MV-4-11 (cell line): ENCODE measurements at places on chromosomes 13 and 19.

DNA sequence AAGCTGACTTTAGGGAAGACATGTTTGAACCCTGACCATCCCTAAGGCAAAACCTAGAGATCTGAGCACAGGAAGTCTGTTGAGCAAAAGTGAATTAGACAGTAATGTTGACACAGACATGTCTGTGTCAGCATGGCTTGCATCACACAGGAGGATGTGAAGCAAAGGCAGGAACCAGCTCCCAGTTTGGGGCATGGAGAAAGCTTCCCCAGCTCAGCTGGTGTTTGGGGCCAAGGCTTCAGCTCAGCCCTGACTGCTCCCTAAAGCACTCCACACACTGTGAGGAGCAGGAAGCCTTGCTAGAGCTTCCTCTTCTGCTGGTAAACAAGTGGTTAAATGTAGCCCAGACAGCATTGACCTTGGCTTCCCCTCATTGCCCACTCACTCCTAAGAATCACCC, 153.8 kb upstream of the UBL3 start:
- DNase-seq, result peak; percentile 66

- no peak for DNase-seq
Observed at GRCh38 chr19:31528261-31528660, 179.0 kb upstream of the TSHZ3 start.

GRCh38 chr13:79287939-79288795, 117.9 kb downstream of the RBM26 start:
- DNase-seq, result no peak

DNA sequence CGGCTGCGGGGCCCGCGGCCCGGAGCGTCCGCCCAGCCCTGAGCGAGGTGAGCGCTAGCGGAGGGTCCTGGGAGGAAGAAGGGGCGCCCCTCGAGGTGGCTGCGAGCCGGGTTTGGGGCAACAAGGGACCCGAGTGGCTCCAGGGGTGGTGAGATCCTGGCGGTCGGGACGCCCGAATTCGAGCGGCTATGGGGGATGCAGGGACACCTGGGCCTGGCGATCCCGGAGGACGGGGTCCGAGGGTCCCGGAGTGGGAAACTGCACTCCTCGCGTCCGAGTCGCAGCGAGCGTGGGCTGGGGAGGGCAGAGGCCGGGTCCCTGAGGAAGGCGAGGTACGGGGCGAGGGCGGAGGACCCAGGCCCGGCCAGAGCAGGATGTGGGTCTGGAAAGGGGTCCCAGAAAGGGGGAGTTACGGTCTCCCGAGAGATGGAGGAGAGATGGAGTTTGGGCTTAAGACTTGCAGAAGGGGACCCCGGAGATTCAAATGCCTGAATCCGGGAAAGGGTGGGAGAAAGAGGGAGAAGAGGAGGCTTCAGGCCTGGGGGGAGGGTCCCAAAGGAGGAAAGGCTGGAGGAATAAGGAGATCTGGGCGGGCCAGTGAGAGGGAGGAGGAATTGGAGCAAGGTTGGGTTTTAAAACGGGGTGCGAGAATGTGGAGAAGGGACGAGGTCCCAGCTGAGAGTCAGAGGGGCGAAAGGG, 542 bp downstream of the CACNG7 start:
- DNase-seq, result no peak

- peak; percentile 75 for DNase-seq
Observed at GRCh38 chr13:29849071-29849631, 1.3 kb downstream of the UBL3 start.

GRCh38 chr19:54312011-54312410, 955 bp downstream of the LILRA5 start:
- DNase-seq, result no peak

- peak; percentile 43 for DNase-seq
Observed at GRCh38 chr13:97359181-97360057, 74.5 kb upstream of the RAP2A start.

DNA sequence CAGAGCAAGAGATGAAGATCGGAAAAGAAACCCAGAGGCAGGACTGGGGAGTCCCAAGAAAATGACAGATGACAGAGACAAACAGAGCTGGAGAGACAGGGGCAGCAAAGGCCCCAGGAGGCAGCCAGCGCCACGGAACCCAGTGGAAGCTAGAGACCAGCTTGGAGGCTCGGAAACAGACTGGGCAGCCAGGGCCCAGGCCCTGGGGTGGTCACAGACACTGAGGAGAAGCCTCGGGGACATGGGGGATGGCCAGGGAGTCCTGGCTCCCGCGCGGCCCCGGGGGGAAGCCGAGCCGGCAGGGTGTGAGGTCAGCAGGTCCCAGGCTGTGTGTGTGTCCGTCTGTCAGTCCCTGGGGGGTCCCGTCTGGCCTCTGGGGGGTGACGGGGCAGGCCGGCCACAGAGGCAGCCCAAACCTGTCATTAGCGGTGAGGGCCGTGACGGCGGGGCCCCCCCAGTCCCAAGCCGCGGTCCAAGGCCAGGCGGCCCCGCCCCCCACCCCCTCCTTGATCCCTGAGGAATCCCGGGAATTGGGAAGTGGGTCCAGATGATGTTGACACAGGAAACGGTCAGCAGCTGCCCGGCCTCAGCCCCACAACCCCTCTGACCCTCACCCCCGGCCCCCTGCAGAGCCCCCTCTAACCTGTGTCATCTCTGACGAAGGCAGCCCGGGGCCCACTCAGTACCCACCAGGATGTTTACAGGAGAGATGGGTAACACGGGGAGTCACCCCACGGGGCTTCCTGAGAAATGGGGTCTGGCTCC, 2.5 kb upstream of the TMEM190 start:
- no peak for DNase-seq

DNA sequence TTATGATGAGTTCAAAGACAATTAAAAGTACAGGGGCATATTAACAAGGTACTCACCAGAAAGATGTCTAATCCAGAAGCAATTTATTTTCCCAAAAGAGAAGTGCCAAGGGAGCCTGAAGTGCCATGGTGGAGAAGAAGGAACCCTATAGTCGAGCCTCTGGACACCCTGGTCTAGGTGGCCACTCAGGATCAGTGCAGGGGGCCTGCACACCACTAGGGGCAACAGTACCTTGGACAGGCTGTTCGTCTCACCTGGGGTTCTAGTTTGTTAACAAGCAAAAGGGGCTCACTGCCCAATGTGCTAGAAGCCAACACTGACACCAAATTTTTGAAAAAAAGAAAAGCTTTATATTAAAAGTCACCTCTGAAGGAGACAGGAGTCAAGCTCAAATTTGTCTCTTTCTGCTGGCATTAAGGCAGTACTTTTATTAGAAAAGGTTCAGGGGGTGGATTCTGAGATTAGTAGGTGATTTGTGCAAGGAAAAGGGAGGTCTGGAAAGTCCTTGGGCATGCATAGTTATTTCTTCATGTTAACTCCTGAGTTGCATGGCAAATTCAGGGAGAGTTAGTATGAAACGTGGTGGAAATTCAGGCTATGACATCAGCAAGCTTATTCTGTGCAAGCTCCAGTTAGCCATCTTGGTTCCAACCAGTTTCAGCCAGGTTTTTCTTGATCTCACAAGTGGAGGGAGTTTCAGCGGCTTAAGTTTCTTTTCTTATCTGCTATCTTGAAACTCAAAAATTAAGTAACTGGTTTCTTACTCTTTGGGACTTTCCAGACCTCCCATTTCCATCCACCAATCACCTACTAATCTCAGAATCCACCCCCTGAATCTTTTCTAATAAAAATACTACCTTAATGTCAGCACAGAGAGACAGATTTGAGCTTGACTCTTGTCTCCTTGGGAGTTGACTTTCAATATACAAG, 884 bp upstream of the CBY2 start:
- DNase-seq, result no peak

GRCh38 chr19:50334741-50335421, 5.7 kb upstream of the KCNC3 start:
- no peak for DNase-seq

GRCh38 chr19:51185069-51185867, 39.6 kb upstream of the CD33 start:
- DNase-seq, result no peak

GRCh38 chr13:23790577-23791170, 98.5 kb downstream of the MIPEP start:
- no peak for DNase-seq

DNA sequence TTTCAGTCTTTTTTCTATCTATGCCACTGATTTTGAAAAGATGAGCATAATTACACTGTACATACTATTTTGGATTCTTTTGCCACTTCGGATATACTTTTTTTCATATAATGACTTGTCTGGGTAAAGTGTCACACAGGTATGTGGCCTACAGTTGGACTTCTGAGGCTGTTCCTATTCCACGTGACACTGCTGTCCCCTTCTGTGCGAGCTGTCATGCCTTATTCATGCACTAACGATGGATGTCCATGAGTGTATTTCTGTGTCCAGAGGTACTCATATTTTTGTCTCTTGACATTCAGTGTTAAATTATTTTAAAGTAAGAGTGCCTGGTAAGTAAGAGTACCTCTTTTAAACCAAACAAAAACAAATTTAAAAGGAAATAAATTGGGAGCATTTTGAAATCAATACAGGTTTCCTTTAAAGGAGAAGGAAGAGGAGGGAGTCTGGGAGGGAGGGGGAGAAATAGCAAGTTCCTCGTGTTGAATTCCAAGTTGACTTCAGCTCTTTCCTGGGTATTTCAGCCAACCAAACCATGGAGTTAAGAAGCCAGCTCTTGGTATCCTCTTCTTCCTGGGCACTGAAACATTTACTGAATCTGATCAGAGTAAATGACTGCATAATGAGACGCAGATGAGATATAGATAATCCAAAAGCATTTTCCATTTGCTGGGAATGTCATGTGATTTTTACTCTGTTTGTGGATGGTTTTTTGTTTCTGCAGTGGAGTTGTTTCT, 61.3 kb downstream of the TNFRSF19 start:
- no peak for DNase-seq

DNA sequence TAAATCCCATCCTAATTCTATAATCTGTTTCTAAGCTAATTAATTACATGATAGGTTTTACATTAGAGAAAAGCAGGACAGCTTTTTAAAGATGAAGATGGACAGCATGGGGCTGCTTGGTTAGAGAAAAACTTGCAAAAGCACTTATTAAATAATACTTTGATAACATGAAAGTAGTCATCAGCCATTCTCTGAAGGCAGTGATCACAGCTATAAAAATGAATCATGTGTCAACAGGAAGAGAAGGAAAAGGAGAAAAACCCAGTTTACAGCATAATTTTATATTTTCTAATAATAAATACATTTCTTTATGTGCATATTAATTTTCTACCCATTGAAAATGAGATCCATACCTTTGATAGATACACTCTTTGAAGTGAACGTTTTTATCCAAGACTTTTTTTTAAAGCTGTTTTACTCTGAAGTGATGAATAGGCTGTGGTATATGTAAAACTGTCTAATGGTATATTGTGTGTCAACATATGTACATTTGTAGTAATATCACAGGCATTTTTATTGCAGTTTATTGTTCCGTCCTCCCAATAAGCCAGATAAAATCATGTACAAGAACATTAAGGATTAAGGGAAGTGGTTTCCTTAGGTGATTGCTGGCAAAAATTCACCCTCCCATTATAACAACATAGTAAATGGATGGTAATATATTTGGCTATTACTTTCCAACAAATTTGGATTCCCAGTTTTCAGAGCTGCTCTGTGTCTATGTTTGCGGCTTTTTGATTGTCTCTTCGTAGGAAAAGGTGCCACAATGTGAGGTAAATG, 1.3 kb upstream of the KLF5 start:
- DNase-seq, result no peak

- DNase-seq, result peak; percentile 39
Observed at GRCh38 chr19:17209126-17210036, 5.8 kb upstream of the USE1 start.
